GM06990 (cell line): ENCODE measurements at places on chromosomes 3 and 15.
A peak's percentile ranks its signal among the peaks of the same experiment; 100 is the strongest.

- no peak for DNase-seq
These were observed 32.7 kb upstream of the CD96 start for GRCh38 chr3:111509308-111509707.

DNA sequence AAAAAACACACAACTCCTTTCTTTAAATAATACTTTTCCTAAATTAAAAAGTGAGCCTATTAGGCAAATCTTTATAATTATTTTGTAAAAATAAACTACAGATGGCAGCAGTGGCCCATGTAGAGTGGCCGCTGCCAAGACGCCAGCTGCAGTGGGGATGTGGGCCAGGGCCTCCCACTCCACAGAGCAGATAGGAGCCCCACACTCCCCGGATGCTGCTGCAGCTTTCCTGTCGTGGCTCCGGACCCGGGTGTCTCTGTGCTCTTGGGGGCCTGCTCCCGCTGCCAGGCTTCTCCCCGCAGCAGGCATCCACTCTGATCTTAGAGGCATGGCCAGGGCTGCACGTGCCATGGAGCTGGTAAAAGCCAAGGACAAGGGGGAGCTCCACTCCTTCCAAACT lies 67.5 kb downstream of the PROS1 start:
- no peak for DNase-seq

DNA sequence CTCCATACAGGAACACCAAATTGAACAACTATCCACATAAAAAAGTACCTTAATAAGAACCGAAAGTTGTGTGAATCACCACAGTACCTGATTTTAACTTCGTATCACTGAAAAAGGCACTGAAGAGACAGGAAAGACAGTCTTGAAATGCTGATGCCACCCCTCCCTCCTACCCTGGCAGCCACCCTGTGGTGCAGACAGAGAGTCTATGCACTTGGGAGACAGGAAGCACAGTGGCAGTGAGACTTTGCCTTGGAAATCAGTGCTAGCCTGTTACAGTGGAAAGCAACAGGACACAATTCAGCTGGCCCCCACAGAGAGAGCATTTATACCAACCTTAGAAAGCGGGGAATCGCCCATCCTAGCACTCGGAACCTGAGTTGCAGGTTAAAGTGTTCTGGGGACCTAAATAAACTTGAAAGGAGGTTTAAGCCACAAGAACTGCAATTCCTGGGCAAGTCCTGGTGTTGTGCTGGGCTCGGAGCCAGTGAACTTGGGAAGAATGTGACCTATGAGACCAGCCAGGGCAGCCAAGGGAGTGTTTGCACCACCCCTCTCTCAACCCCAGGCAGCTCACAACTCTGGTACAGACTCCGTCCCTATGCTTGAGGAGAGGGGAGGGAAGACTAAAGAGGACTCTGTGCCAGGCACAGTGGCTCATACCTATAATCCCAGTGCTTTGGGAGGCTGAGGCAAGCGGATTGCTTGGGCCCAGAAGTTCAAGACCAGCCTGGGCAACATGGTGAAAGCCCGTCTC lies 240.1 kb downstream of the ISL2 start:
- no peak for DNase-seq

DNA sequence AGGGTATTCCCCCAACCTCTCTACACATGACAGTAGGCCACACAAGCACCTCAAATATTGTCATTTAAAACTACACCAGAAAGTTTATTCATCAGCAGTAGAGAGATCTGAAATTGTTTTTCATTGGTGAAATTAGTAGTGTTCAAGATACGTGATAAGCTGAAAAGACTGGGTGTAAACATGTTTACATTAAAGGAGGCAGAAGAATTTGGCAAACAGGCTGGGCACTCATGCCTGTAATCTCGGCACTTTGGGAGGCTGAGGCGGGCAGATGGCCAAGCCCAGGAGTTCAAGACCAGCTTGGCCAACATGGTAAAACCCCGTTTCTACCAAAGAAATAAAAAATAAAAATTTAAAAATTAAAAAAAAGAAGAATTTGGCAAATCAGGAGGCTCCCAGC lies 255.6 kb downstream of the FOXP1 start:
- DNase-seq: no peak

DNA sequence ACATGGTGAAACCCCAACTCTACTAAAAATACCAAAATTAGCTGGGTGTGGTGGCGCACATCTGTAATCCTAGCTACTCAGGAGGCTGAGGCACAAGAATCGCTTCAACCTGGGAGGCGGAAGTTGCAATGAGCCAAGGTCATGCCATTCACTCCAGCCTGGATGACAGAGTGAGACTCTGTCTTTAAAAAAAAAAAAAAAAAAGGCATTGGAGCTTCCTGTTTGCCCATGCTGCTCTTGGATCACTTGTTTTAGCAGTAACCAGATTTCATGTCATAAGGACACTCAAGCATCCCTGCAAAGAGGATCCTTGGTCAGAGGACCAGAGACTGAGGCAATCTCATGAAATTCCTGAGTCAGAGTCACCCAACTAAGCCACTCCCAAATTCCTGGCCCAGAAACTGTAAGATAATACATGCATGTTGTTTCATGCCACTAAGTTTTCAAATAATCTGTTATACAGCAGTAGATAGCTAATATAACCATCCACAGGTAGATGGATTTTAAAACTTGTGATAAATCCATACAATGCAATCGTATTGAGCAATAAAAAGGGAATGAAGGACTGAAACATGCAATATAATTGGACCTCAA lies 82.0 kb upstream of the XXYLT1 start:
- no peak for DNase-seq

- DNase-seq: no peak
These were observed 15.8 kb upstream of the P2RY12 start for GRCh38 chr3:151400341-151400740.

- DNase-seq: no peak
These were observed 36.3 kb downstream of the PLA2G4D start for GRCh38 chr15:42057799-42058646.

DNA sequence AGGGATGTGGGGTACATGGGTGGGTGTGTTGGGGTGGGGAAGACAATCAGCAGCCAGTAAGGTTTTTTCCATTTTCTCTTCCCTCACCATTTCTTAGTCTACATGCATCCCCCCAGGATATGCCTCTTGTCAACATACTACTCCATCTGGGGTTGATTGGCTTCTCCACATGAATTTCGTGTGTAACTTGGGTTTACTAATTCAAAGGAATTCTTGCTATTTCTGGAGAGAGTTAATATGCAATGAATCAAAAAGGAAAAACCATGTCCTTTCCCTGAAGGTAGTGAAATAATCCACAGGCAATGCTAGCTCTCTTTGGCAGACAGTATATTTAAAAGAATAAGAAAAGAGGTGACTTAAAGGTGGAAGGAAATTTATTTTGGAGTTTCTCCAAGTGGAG lies 198.4 kb downstream of the EBLN2 start:
- no peak for DNase-seq

DNA sequence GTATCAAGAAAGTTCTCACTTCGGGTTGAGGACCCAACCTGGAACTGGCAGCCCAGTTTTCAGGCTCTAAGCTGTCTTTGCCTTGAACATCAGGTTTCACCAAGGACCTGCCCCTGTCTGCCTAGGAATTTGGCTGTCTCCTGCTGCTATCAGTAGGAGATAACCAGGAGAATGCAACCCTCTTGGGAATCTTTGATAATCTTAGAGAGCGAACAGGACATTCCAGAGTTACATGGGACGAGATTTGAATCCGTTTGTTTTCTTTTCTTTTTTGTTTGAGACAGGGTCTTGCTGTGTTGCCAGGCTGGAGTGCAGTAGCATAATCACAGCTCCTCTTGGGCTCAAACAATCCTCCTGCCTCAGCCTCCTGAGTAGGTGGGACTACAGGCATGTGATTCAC lies 18.0 kb upstream of the EIF1B start:
- no peak for DNase-seq

DNA sequence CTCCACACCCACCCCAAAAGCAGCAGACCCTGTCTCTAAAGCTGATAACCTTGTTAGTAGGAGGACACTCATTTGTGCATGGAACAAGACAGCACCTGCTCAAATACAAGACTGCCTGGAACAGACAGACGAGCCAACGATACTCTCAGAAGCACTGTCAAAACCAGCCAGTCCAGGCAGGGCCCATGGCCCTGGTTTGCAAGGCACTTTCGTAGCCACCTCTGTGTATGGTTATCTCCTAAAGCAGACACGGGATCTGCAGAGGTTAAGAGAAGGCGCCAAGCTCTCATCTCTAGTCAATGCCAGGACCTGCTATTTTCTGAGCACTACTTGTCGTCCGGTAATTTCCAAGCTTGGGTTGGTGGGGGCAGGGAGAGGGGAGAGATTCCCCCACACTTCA lies 10.5 kb downstream of the NTRK3 start:
- DNase-seq: no peak

GRCh38 chr15:43934480-43934879 lies 107.7 kb downstream of the WDR76 start:
- DNase-seq: no peak

DNA sequence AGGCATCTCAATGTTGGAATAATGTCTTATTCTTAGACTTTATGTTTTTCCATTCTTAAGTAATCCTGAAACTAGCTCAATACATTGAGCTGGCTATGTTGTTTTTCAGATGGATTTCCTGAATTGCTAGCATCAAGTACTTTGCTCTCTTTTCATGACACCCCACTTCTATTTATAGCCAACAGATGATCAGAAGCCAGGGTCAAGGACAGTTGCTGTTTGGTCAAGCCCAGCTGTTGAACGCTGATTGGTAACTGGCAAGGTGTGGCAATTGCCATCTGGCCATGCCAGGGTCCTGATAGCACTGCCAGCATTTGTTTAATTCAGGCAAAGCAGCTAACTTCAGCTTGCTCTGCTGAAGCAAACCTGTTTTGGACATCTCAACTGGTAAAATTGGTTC lies 46.2 kb upstream of the PLCL2 start:
- no peak for DNase-seq

- DNase-seq: no peak
These were observed 73.8 kb downstream of the MB21D2 start for GRCh38 chr3:192843723-192844485.

DNA sequence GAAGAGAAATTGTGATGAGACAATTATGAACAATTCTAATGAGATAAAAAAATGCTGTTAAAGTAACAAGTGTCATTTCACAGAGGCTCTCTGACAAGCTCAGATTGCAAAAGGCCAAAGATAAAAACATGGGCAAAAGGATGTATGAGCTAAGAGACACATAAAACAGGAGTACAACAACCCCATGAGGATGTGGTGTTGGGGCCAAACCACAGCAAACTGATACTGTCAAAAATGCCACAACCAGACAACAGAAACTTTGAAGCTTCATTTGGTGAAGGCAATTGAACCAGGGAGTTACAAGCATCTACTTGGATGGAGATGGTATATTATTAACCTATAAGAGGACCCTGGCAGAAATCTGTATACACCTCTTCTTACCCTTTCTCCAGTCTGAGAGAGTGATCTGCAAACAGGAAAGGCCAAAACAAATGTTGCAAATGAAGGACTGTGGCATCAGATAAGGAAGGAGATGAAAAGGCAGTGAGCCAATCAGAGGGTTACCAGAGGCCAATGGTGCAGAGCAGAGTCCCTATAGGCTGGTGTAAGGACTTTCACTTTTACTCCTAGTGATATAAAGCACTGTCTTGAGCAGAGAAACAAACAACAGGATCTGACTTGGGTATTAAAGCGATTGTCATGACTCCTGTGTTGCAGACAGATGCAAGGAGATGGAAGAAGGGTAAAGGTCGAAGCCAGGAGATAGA lies 659.0 kb downstream of the NTRK3 start:
- no peak for DNase-seq

DNA sequence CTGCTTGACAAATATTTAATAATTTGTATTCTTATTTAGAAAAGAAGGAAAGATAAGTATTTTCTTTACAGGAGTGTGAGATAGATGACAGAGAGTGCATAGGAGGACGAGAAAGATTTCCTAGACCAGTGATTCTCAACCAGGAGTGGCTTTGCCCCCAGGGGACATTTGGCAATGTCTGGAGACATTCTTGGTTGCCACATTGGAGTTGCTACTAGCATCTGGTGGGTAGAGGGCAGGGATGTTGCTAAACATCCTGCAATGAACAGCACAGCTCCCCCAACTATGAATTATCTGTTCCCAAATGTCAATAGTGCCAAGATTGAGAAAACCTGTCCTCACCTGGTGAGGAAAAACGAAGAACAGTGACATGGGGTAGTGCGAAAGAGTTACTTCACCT lies 30.8 kb upstream of the MINAR1 start:
- DNase-seq: no peak

DNA sequence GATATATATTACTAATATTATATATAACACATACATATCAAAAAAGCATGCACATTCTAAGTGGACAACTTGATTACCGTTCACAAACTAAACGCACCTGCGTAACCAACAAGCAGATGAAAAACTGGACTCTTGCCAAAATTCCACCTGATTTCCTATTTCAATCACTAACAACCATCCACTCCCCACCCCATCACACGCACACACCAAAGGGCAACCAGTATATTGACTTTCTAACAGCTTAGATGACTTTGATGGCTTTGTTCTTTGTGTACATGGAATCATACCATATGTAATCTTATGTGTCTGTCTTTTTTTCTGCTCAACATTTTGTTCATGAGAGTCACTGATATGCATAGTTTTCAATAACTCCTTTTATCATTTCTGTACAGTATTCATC lies 496.8 kb upstream of the ARRDC4 start:
- DNase-seq: no peak

DNA sequence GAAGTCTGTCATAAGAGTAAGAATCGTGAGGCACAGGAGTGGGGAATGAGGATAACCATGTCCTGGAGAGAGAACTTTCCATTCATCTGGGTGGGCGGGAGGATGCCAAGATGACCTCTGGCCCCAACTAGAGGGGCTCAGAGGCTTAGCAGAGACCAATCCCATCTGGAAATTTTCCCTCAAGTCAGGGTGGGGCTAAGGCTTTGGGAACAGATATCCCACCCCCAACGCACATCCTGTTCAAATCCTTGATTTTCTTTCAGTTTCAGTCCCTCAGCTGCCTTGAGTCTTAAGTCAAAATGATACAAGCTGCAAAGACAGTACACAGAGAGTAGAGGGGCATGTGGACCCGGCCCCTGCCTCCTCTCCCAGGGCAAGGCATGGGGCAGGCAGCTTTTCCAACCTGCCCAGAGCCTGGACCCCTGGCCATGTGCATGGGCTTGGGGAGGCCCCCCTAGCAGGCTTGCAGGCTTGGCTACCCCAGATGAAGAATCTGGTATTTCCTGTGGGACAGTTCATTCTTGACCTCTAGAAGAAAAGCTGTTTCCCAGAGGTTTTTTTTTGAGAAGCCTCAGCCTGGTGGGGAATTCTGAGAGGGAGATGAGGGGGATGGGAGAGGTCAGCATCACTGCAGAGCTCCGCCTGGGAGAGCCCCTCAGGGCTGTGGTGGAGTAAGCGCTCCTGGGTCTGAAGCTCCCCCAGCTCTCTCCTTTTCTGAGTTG lies 109.7 kb upstream of the HACD2 start:
- DNase-seq: no peak

GRCh38 chr15:62248277-62248984 lies 83.3 kb upstream of the C2CD4B start:
- no peak for DNase-seq

DNA sequence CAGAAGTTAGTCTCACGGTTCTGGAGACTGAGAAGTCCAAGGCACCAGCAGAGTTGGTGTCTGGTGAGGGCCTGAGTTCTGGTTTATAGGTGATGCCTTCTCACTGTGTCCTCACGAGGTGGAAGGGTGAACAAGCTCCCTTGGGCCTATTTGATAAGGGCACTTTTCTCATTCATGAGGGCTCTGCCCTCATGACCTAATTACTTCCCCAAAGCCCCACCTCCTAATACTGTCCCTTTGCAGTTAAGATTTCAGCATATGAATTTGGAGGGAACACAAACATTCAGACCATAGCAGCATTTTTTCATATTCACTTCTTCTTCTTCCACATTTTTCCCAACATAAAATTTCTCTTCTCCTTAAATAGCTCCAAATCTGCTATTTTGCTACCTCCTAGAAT lies 41.5 kb downstream of the TMEM41A start:
- DNase-seq: no peak

GRCh38 chr3:122003112-122003511 lies 18.9 kb downstream of the ILDR1 start:
- peak; percentile 74 for DNase-seq
